Thymus (tissue), 14 donors: ENCODE measurements at places on chromosomes 2 and 18. TPM values are rescaled to one million over a fixed set of nuclear protein-coding genes. Genes with fewer than 3 reads are reported as not detected.

The DLGAP1 gene
- 0.41 TPM for polyA plus RNA-seq

The LBH gene
- 88.9 TPM for polyA plus RNA-seq

DNA sequence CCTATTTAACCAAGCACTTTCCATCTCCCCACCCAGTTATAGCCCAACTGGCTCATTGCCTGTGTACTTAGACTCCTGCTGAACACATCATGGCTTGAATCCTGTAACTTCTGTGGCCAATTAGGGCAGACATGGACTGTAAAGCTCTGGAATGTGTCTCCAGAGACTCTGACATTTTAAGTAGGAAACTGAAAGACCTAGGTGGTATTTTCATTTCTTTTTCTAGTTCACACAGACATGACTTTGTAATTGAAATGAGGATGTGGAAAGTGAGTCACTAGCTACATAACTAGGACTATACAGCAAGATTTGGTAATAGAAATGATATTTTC, 12.2 kb downstream of the DOK1 start:
- H3K4me1 ChIP-seq, result no peaks in the 10 kb centered on the region
- no peak overlapping the region for H3K27ac ChIP-seq
- H3K27me3 ChIP-seq, result no peaks in the 10 kb centered on the region
- no peak overlapping the region for H3K4me3 ChIP-seq
- no peak for DNase-seq

- H3K4me3 ChIP-seq, result no peak overlapping the region
Measured at GRCh38 chr2:101751875-101752619, 54.5 kb downstream of the MAP4K4 start.

DNA sequence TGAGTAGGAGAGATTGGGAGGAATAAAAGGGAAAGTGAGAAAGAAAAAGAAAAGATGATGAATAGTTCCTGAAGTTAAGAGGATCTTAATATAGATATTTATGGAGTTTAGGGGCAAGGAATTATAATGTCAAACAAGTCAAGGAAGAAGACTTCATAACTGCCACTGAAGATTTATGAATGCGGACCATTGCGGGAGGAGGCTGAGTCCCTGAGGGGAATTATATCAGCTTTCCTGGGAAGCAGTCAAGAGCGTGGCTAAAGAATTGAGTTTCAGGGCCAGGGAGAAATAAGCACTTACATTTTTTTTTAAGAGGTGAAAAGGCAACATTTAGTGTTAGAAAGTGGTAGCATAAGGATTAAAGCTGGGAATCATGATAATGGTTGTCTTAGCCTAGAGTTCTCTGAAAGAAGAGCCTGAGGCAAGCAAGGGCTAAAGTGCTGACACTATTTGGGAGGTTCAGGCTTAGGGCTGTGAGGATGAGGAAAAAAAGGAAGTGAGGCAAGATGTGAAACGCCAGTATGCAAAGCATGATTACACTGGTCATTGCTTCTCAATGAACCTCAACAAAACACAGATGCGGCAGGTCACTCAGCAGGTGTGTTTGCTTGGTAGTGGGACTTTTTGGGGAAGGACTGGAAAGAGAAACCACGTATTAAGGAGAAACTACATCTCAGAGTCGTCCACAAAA, 217.1 kb downstream of the SLC4A3 start:
- H3K4me1 ChIP-seq, result no peaks in the 10 kb centered on the region
- H3K4me3 ChIP-seq, result no peak overlapping the region
- H3K36me3 ChIP-seq, result no peaks in the 10 kb centered on the region
- H3K27me3 ChIP-seq, result no peaks in the 10 kb centered on the region
- no peak overlapping the region for H3K27ac ChIP-seq
- DNase-seq, result no peak

- H3K4me1 ChIP-seq, result no peaks in the 10 kb centered on the region
- H3K36me3 ChIP-seq, result no peaks in the 10 kb centered on the region
- H3K27ac ChIP-seq, result no peak overlapping the region
- DNase-seq, result no peak
- no peak overlapping the region for H3K4me3 ChIP-seq
Measured at GRCh38 chr2:231287696-231288095, 89.3 kb downstream of the ARMC9 start.

DNA sequence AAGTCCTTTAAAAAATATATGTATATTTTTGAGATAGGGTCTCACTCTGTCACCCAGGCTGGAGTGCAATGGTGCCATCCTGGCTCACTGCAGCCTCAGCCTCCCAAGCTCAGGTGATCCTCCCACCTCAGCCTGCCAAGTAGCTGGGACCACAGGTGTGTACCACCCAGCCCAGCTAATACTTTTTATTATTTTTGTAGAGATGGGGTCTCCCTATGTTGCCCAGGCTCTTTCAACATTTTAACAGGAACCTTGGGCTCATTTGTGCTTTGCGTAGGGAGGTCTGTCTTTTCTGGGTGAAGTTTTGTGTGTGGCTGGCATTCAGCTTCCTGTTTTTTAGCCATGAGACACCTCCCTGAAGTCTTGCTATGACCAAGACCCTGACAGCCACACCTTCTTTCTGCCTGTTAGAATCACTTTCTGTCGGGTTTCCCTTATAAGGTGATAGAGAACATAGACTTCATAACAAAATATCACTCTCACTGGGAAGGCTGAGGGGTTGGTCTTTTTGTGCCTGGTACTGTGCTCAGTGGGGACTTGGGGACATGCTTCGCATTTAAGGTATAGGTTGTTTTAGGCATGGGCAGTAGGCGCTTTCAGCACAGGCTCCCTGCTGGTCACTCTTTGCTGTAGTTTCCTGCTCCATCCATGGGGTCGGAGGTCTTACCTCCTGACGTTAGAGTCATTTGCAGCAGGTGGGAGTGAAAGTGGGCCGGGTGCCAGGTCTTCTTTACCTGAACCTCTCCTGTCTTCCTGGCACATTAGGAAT, 3.4 kb downstream of the RAB31 start:
- no peaks in the 10 kb centered on the region for H3K36me3 ChIP-seq
- no peak overlapping the region for H3K27ac ChIP-seq
- DNase-seq, result no peak
